Stimulated activated naive CD4-positive, alpha-beta T cell treated with Interleukin-2 at 50 U/mL for 16 hours (primary cell): ENCODE measurements at places on chromosomes 3 and 15.

DNA sequence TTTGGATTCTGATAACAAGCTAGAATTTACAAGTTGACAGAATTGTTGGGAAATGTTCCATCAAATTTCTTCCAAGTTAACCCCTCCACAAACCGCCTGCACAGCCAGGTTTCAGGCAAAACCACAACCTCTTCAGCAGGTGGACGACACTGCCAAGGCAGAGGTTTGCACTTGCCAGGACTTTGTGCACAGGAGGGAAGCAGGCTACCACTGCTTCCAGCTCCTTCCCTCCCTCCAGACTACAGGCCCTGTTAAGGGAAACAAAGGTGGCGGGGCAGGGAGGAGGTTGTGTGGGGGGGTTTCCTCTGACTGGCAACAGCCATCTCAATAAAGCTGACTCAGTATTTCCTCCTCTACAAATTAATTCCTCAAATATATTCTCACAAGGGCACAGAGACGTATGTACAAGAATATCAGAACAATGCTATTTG lies 42.2 kb downstream of the TBC1D2B start:
- peak; percentile 32 for DNase-seq

DNA sequence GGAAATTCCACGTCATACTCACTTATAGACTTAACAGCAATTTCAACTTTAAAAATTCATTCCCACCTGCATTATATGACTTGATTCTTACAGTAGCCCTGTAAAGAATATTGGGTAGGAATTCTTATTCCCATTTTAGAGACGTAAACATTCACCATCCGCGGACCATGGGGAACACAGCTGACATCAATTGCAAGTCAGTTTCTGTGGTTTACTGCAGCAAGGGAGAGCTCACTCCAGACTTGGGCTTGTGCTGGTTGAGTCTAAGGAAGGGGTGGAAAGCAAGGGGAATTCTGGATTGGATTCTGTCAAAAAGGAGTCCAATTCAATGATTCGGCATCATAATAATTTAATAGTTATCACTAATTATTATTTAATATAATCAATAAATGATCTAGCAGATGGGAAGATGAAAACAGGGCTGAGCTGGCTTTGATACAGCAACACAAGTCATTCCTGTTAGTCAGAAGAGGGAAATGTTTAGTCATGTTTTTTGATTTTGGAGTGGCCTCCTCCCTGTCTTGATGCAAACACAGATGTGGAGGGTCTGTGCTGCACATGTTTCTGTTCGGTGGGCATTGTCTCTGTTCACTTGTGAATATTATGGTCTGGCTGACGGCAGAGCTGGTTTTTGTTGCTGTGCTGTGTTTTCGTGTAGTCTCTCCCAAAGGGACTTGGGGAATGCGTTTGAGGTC lies 9.7 kb downstream of the LIPC start:
- no peak for DNase-seq

DNA sequence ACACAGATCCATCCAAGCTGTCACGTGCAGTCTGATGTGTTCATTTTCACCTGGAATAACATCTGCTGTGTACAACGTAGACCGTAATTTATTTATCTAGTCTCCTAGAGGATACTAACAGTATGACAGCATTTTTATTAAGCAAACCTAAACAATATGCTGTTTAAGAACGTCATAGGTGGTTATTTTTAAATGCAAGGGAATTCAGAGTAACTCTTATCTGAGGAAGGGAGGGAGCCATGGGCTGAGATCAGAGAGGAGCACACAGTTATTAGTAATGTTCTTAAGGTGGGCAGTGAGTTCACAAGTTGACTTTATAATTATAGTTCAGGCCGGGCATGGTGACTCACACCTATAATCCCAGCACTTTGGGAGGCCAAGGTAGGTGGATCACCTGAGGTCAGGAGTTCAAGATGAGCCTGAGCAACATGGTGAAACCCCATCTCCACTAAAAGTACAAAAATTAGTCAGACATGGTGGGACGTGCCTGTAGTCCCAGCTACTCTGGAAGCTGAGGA lies 193.6 kb downstream of the UACA start:
- no peak for DNase-seq

- no peak for DNase-seq
Observed at GRCh38 chr3:172140499-172141391, 101.4 kb downstream of the FNDC3B start.

- DNase-seq, result no peak
Observed at GRCh38 chr15:50753463-50753862, 12.0 kb downstream of the SPPL2A start.

DNA sequence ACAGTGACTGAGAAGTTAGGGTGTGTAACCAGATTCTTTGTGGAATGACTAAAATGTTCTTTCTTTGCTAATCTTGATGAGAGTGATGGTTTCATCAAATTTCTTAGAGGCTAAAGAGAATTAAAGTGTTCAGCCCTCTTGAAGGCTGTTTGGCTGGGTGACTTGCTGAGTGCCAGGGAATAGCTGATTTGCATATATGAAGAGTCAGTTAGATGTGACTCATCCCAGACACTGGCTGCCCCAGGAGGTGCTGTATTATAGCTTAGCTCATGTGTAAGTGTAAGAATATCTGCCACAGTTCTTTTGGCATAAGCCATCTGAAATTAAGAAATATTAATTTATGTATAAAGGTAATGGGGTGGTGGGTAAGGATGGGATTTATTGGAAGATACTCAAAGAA lies 535.1 kb downstream of the NLGN1 start:
- no peak for DNase-seq

DNA sequence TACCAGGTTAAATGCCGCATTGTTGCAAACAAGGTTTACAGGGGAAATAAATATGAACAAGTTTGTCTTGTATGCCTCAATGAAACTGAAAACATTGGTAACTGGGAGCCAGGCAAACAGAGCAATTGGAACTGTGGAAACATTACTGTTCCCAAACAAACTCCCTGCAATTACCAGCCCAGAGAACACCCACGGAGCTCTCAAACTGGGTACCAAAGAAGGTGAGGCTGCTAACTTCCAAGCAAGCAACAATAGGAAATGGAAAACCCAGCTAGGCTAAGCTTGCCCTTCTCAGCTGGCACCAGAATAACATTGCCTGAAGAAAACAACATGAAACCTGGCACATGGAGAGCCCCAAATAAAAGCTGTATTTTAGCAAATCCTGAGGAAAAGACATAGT lies 218.9 kb upstream of the THRB start:
- DNase-seq, result no peak
